ENCODE measurements at places on chromosomes 7 and 10.
A peak's percentile ranks its signal among the peaks of the same experiment; 100 is the strongest.

DNA sequence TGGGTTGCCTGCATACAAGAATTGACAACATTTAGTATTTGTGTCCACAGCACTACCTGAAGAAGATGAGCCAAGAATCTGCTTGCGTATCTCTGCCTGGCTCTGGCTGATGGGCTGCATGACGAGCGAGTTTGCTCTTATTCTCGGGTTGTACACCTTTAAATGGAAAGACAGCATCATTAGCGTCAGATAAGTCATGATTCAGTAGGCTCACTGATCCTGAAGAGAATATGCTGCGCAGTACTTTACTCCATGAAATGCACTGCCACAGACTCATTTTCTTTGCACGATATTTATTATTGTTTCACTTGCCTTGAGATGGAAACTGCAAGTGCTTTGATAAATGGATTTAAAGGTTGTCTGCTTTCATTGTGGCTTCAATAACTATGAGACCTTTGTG is 28.6 kb downstream of the DHX32 start:
- no peaks in the 10 kb centered on the region for H3K27me3 ChIP-seq
- no peak overlapping the region for H3K27ac ChIP-seq
- H3K4me1 ChIP-seq: no peaks in the 10 kb centered on the region
- peaks cover 13% of the 10 kb centered on the region for H3K36me3 ChIP-seq
- DNase-seq: no peak

DNA sequence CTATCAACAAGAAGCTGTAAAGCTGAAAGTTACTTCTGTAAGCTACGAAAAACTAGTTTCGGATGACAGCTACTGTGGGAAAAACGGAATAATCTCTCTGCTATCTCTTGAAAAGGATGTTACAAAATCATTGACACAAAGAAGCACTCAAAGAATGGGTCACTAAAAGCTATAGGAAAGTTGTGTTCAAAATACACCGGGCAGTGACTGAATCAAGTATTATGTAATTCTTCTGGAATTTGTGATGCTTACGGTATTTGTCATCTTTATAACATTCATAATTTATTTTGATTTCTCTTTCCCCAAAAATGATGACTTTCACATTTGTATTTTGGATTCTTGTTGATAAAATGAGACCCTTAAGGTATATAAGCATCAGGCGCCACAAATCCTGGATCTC is 112.1 kb upstream of the KLF6 start:
- no peaks in the 10 kb centered on the region for H3K36me3 ChIP-seq
- H3K4me3 ChIP-seq: no peak overlapping the region

- no peak overlapping the region for H3K4me3 ChIP-seq
- no peaks in the 10 kb centered on the region for H3K36me3 ChIP-seq
- H3K4me1 ChIP-seq: no peaks in the 10 kb centered on the region
- H3K27ac ChIP-seq: no peak overlapping the region
- DNase-seq: peak; percentile 63
These were observed 18.8 kb downstream of the ZC3HAV1L start for GRCh38 chr7:139016931-139017511.

DNA sequence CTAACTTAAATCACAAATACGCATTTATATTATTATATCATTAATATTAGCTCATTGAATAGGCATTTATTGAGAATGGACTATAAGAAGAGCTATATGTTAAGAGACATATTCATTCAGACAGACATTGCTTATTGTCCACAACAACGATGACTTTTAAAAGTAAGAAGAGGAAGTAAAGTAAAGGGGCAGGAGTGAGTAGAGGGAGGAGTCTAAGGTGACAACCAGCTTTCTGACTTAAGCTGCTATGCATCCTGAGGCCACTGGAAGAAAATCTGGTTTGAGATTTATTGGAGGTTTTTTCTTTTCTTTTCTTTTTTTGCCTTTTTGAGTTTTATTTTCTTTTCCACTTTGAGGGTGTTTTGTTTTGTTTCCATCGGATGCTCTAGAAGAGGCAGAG is 723.5 kb downstream of the GRM8 start:
- H3K27ac ChIP-seq: no peak overlapping the region
- DNase-seq: no peak
- no peaks in the 10 kb centered on the region for H3K4me1 ChIP-seq
- no peaks in the 10 kb centered on the region for H3K27me3 ChIP-seq
- no peak overlapping the region for H3K4me3 ChIP-seq
- H3K36me3 ChIP-seq: no peaks in the 10 kb centered on the region

GRCh38 chr7:98837630-98837972 is 32.2 kb downstream of the TMEM130 start:
- no peak for DNase-seq
- no peak overlapping the region for H3K27ac ChIP-seq
- peaks cover 28% of the 10 kb centered on the region for H3K27me3 ChIP-seq
- no peak overlapping the region for H3K4me3 ChIP-seq

DNA sequence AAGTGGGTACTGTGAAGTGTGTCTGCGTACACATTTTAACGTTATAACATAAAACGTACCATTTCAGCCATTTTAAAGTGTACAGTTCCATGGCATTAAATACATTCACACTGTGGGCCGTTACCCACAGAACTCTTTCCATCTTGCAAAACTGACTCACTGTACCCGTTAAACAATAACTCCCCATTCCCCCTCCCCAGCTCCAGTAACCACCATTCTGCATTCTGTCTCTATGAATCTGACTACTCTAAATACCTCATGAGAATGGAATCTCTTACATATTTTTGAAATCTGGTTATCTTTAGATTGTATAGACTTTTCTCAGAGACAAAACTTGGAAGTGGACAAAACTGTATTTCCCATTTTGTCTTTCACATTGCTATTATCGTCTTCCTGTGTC is 9.3 kb downstream of the ARL3 start:
- DNase-seq: no peak
- H3K36me3 ChIP-seq: no peaks in the 10 kb centered on the region
- peaks cover 20% of the 10 kb centered on the region for H3K4me1 ChIP-seq
- no peaks in the 10 kb centered on the region for H3K27me3 ChIP-seq
- no peak overlapping the region for H3K27ac ChIP-seq

DNA sequence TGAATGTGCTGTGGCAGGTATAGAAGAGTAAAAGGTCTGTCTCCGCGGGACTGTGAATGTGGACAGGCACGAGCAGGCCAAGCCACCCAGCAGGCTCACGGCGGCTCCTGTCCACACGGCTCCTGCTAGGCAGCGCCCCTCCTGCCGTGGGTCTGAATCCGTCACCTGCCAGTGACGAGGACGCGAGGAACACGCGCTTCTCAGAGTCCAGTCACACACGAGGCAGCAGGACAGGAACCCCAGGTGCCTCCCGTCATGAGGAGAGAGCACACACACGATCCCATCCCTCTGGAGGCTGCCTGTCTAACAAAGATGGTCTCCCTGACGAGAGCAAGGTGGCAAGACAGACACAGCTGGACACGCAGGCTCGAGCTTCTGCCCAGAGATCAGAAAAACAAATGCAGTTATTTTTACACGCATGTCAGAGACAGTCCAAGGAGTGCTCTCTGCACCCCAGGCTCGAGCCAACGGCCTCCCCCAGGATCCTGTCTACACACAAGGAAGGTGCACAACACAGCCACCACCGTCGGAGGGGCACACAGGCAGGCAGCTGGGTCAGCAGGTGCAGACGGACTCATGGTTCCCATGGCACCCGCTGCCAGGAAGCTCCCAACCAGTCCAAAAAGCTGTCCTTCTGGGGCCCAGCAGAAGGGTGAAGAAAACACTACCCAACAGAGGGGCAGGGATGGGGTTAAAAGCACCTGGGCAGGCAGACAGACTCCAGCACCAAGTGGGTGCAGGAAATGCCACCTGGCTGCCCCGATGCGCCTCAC is 103.2 kb downstream of the MAD1L1 start:
- no peak overlapping the region for H3K4me3 ChIP-seq
- no peaks in the 10 kb centered on the region for H3K36me3 ChIP-seq
- no peaks in the 10 kb centered on the region for H3K4me1 ChIP-seq
- H3K27ac ChIP-seq: no peak overlapping the region
- no peaks in the 10 kb centered on the region for H3K27me3 ChIP-seq
- no peak for DNase-seq

DNA sequence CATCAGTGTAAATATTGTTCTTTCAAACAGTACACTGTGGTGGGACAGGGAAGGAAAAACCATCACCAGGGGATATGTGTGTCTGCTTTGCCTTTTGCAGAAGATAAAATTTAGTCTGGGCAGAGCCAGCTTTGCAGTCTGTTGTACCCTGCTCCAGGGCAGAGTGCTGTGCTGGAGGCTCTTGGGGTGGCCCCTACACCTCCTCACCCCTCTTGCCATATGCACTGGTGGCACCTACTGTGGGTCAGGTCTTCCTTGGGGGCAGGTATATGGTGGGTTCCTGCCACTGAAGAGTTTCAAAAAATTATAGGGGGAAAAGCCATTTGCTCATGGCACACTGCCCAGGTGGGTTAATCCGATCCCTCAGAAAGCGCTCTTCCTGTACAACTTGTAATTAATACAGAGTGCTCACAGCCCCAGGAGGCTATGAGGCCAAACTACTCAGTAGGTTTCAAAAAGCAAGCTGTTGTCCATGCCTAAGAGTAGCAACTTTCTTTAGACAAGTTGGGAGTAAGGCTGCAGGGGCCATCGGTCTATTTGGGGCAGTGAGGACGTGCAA is 112.7 kb upstream of the BMPER start:
- DNase-seq: no peak
- H3K4me3 ChIP-seq: no peak overlapping the region
- no peaks in the 10 kb centered on the region for H3K36me3 ChIP-seq
- no peaks in the 10 kb centered on the region for H3K27me3 ChIP-seq
- H3K4me1 ChIP-seq: no peaks in the 10 kb centered on the region

- no peak overlapping the region for H3K4me3 ChIP-seq
- no peaks in the 10 kb centered on the region for H3K36me3 ChIP-seq
- no peak for DNase-seq
- H3K4me1 ChIP-seq: no peaks in the 10 kb centered on the region
- H3K27ac ChIP-seq: no peak overlapping the region
- H3K27me3 ChIP-seq: no peaks in the 10 kb centered on the region
These were observed 44.3 kb downstream of the CPED1 start for GRCh38 chr7:121032645-121033460.

- peaks cover 16% of the 10 kb centered on the region for H3K36me3 ChIP-seq
- no peak overlapping the region for H3K27ac ChIP-seq
- peaks cover 4% of the 10 kb centered on the region for H3K4me1 ChIP-seq
- H3K27me3 ChIP-seq: no peaks in the 10 kb centered on the region
- H3K4me3 ChIP-seq: no peak overlapping the region
These were observed 74.0 kb downstream of the ARID5B start for GRCh38 chr10:61975391-61975932.

- H3K27ac ChIP-seq: no peak overlapping the region
- DNase-seq: no peak
- H3K36me3 ChIP-seq: no peaks in the 10 kb centered on the region
- no peak overlapping the region for H3K4me3 ChIP-seq
- H3K27me3 ChIP-seq: peaks cover 2% of the 10 kb centered on the region
These were observed 138.9 kb downstream of the FRMD4A start for GRCh38 chr10:14191871-14192270.

DNA sequence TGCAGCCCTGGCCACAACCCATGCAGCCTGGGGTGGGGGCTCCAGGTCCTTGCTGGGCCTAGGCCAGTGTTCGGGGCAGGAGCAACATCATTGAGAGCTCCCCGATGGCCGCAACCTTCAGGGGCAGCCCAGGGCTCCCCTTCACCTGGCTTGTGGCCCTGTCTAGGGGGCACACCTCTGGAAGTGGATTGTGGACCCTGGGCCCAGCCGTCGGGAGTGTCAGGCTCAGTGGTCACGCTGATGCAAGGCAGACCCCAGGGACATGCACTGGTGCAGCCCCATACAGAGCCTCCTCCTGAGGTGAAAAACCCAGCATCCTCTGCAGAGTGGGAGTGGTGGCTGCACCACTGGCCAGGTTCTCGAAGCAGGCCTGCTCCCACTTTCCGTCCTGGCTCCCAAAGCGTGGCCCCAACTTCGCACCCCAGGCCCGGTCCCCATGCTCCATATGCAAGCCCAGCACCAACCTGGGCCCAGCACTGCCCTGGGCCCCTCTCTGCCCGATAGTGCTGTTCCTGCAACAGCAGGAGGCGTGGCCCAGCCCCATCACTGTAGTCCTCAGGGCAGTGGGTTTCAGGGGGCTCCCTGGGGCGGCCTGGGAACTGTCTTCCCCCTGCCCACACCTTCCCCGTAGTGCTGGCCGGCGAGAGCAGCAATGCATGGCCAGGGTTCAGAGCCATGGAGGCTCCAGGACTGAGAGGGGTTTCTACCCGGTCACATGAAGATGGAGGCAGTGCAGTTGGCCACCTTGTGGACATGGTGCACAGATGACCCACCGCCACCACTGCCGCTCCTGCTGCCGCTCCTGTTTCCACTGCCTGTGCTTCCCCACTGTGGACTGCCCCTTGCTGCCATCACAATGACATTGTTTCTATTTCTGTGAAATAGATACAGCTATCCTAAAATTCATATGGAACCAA is 303.9 kb upstream of the NRG3 start:
- no peaks in the 10 kb centered on the region for H3K27me3 ChIP-seq
- no peak for DNase-seq
- H3K36me3 ChIP-seq: no peaks in the 10 kb centered on the region

- no peaks in the 10 kb centered on the region for H3K36me3 ChIP-seq
- no peaks in the 10 kb centered on the region for H3K4me1 ChIP-seq
- no peak overlapping the region for H3K27ac ChIP-seq
These were observed 26.5 kb upstream of the CHST15 start for GRCh38 chr10:124119946-124120345.

DNA sequence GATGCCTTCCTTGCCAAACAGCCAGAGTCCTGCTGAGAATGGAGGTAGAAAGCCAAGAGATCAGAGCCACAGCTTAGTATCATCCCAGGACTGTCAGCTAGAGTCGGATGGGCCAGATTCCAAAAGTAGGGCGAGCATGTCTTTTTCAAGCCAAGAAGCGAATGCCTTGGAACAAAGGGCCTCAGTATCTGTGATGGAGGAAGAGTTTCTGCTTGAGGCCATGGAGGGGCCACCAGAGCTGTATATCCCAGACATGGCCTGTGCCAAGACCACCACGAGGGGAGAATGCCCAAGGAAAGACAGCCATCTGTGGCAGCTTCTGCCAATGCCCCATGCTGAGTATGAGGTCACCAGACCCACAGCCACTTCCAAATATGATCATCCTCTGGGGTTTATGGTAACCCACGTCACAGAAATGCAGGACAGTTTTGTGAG is 44.3 kb upstream of the PPP1R17 start:
- no peaks in the 10 kb centered on the region for H3K27me3 ChIP-seq
- H3K4me1 ChIP-seq: no peaks in the 10 kb centered on the region
- no peaks in the 10 kb centered on the region for H3K36me3 ChIP-seq
- no peak for DNase-seq
- H3K27ac ChIP-seq: no peak overlapping the region
- no peak overlapping the region for H3K4me3 ChIP-seq

DNA sequence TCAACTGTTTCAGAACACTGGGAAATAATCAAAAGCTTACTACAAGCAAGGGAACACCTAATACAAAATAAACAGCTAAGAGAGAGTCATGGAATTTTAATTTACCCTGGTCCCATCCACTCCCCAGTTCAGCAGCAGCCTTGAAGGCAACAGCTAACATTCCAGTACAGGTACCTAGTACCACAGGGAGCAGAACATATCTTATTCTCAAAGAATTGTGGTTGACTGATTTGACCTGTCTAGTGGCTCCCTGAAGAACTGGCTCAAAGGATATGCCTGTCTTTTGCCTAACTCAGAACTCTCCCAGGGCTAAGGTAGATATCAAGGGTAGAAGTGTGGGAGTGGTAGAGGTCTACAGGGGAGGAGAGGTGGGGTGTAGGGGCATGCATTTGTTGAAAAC is 32.3 kb downstream of the SMURF1 start:
- peaks cover 28% of the 10 kb centered on the region for H3K4me1 ChIP-seq
- no peaks in the 10 kb centered on the region for H3K27me3 ChIP-seq
- H3K36me3 ChIP-seq: peaks cover 14% of the 10 kb centered on the region
- peak overlapping the region; percentile 42 for H3K4me3 ChIP-seq
